ENCODE measurements at places on chromosomes 13 and 19. TPM values are rescaled to one million over a fixed set of nuclear protein-coding genes. Genes with fewer than 3 reads are reported as not detected.

The DIRAS1 gene
- total RNA-seq: 20.8 TPM

The ERICH6B gene
- total RNA-seq: not detected

The WDFY2 gene
- total RNA-seq: 4.9 TPM

The ZNF497 gene
- 6.1 TPM for total RNA-seq

The KRTDAP gene
- total RNA-seq: not detected

The CHAF1A gene
- 11.8 TPM for total RNA-seq

The PABPC3 gene
- total RNA-seq: 0.41 TPM

The FOSB gene
- 2.0 TPM for total RNA-seq

The RUBCNL gene
- 3.3 TPM for total RNA-seq

The CRYL1 gene
- 14.3 TPM for total RNA-seq

The S1PR4 gene
- 0.41 TPM for total RNA-seq

The FCGBP gene
- total RNA-seq: 0.82 TPM

The UBE2L5 gene
- total RNA-seq: not detected

The FBXW9 gene
- 6.5 TPM for total RNA-seq

The LGI4 gene
- total RNA-seq: 9.0 TPM

The NLRP7 gene
- total RNA-seq: 0.82 TPM

The ZNF221 gene
- total RNA-seq: 15.9 TPM

The IGFL3 gene
- not detected for total RNA-seq

The PRRG2 gene
- total RNA-seq: 0.41 TPM

The IPO5 gene
- total RNA-seq: 302 TPM

The SIGLEC8 gene
- 0.82 TPM for total RNA-seq

The CYP2A7 gene
- not detected for total RNA-seq

The EXOC3L2 gene
- not detected for total RNA-seq

The MTUS2 gene
- total RNA-seq: 7.3 TPM

The GSX1 gene
- 0.41 TPM for total RNA-seq

The SIGLEC12 gene
- total RNA-seq: not detected

The FLT1 gene
- total RNA-seq: 9.8 TPM

The HCST gene
- 0.41 TPM for total RNA-seq

The KCTD4 gene
- 4.5 TPM for total RNA-seq

The IZUMO2 gene
- not detected for total RNA-seq

The TRAPPC6A gene
- total RNA-seq: 2.9 TPM

The HIF3A gene
- 3.3 TPM for total RNA-seq

The ZNF264 gene
- total RNA-seq: 23.6 TPM

The TEX101 gene
- total RNA-seq: not detected

The C19orf18 gene
- total RNA-seq: 0.82 TPM

The CGB8 gene
- total RNA-seq: not detected

The ZNF229 gene
- 30.6 TPM for total RNA-seq

The GJB2 gene
- total RNA-seq: 5.3 TPM

The CEACAM7 gene
- total RNA-seq: not detected

All from frontal cortex (tissue), 4 donors.